Mesendoderm (in vitro differentiated cells): ENCODE measurements at places on chromosomes 5 and 9.

- peak; percentile 80 for DNase-seq
These were observed 257.6 kb downstream of the NFIB start for GRCh38 chr9:14056316-14056861.

DNA sequence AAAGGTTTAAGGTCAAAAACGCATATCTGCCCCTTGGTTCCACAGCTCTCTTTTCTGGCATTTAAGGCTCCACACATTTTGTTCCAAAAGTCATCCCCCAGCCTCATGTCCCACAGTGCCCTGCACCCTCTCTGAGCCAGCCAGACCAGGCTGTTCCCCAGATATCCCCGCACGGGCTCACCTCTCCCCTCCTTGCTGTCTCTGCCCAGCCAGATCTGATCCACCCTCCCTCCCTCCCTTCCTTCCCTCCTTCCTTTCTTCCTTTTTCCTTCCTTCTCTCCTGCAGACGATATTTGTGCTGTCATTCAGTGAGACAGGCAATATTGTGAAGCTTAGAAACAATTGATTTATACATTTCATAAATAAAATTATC is 37.0 kb downstream of the DUSP1 start:
- DNase-seq: no peak

GRCh38 chr9:129910628-129911567 is 75.6 kb downstream of the USP20 start:
- DNase-seq: no peak

DNA sequence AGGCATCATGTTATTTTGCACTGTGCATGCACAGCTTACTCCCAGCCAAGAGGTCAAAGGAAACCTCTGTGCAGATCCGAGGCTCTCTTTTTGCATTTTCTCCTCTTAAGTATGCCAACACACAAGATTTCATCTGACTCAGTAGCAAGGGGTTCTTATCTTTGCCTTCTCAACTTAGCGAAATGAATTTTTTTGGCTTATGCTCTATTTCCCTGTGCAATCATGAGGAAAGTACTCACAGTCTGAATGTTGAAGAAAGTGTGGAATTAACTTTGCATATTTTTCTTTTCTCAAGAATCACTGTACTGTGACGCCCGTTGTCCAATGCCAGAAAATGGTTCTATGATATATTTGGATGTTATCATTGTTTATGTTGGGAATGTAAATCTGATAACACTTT is 173.5 kb upstream of the FBXL7 start:
- DNase-seq: no peak

GRCh38 chr5:176525677-176526076 is 11.5 kb downstream of the RNF44 start:
- no peak for DNase-seq

DNA sequence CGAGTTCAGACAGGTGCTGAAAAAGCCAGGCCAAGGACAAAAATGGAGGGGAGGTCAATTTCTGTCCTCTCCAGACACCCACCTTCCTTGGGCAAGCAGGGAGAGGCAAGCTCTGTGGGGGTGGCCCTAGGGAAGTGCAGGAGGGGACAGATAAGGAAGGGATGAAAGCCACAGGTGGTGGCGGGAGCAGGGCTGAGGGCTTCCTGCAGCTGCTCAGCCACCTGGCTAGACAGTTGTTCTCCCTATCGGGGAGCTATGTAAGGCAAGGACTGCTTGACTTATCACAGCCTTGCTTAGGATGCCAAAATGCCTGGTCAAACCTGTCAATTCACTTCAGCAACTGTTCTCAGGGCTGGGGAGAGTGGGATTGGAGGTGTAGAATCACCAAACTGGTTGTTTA is 266.1 kb downstream of the ZSWIM6 start:
- DNase-seq: no peak

DNA sequence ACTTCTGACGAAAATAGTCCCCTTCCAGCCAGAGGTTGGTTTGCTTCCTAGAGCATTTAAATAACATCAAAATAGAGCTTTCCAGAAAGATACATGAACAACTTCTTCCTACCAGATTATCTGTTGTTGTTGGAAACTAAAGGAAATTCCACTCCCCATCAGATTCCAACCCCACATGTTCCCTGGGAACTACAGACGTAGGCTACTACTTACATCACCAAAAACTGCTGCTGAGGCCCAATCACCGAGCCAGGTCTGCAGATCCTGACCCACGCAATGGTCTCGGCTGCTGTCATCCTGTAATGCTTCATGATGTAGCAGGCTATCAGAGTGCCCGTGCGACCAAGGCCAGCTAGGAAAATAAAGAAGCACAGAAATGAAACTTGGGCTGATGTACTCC is 73.4 kb downstream of the HABP4 start:
- DNase-seq: no peak

DNA sequence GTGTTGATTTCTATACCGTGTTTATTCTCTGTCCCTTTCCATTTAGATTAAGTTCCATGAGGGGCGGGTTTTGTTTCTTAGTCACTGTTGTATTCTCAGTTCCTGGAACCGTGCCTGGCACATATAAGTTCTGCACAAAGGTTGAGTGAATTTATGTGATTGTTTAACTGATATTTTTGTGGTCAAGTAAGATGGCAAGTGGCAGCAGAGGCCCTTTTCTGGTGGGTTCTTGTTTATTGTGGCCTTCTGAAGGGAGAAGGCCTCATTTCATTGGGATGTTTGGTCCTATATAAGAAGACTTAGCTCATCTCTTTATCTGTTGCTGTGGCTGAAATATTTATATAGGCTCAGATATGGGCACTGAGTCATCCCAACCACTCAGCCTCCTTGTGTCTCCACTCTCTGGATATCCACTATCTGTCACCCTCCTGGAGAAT is 262.5 kb downstream of the PSAT1 start:
- no peak for DNase-seq

GRCh38 chr9:22052376-22052945 is 43.4 kb upstream of the CDKN2B start:
- no peak for DNase-seq

- no peak for DNase-seq
These were observed 4.5 kb downstream of the GRK6 start for GRCh38 chr5:177430972-177431316.

- DNase-seq: peak; percentile 72
These were observed 76.4 kb downstream of the SNX24 start for GRCh38 chr5:122921826-122922225.

- no peak for DNase-seq
These were observed 56.3 kb downstream of the USP20 start for GRCh38 chr9:129891569-129891968.

- no peak for DNase-seq
These were observed 34.5 kb upstream of the KLF9 start for GRCh38 chr9:70448919-70449318.

- no peak for DNase-seq
These were observed 143.8 kb downstream of the MAST4 start for GRCh38 chr5:66739951-66740350.

GRCh38 chr5:9538504-9538903 is 7.4 kb downstream of the SEMA5A start:
- no peak for DNase-seq

DNA sequence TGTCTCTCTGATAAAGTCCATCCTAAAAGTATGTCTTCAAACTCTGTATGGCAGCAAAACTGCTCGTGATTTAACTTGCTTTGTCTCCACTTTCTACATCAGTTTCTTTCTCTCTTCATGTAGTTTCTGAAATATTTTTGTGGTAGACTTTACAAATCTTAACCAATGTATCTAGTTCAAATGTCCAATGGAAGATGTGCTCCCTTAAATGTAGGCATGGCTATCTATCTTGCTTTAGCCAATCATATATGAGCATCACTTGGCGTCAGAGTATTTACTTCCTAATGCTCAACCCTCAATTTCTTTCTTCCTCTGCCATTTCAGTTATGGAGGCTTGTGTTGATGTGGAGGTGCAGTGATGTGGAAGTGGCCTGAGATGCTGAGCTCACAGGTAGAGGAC is 206.1 kb upstream of the ZNF608 start:
- DNase-seq: no peak

- no peak for DNase-seq
These were observed 8.8 kb downstream of the LHFPL2 start for GRCh38 chr5:78639791-78640190.

GRCh38 chr9:114025196-114025753 is 52.8 kb downstream of the AMBP start:
- DNase-seq: peak; percentile 55

DNA sequence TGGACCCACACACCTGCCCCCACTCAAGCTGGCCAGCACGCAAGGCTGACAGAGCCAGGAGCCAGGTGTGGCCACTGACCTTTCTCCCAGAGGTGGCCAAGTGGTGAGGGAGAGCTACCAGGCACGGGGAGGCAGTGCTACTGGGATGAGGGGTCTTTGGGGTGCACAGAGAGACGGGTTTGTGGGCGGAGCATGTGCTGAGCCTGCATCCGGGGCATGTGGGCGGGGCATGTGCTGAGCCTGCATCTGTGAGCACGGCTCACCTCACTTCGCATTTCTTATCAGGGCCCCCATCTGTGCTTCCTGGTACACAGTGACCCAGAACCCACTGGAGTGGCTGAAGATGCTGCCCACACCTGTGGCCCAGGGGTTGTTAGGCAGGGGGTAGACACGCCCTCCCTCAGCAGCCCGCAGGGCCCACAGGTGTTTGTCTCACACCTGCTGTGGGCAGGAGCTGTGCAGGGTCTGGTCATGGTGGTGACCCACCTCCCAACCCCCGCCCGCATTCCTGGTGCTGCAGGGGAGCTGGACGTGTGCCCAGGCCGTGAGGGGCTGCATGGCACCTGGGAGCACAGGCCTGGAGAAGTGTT is 21.5 kb downstream of the CCDC187 start:
- no peak for DNase-seq

DNA sequence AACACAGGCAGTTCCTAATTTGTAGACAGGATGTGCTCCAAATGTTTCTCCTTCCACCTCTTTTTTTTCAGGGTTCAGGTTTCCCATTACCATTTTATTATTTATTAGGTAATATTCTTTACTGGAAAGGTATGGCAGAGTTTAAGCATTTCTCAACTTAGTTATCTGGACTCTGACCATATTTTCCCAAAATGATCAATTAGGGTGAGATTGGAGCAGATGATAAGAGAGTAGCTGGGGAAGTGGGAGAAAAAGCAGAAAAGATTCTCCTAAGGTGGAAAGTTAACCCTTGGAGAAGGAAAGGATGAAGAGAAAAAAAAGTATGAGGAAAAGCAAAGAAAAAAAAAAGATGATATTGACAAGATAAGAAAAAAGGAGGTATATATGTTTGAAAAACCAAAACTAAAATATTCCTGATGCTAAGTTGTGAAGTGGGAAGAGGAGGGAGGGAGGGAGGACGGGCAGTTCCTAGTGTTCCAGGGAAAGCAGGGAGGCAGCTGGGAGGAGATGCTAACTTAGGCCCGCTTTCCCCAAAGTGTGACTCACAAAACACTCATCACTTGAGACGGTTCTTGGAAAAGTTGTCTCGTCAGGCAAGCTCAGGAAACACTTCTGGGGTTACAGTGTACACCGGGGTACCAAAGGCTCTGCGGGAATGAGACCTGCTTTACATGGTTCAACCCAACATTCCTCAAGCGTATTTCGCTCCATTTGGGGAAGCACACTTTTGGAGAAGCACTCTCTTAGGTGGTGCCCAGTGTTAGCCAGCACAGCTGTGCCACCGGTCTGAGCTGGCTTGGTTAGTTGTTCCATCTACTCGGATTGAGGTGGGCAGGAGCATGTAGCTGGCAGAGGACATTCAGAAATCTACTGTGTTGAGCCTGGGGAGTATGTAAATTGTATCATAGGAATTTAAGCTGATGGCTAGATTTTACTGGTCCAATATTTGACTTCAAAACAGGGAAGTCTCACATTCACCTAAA is 35.1 kb downstream of the B4GALT1 start:
- no peak for DNase-seq

GRCh38 chr9:8633784-8634183 is 834.2 kb upstream of the DMAC1 start:
- no peak for DNase-seq

DNA sequence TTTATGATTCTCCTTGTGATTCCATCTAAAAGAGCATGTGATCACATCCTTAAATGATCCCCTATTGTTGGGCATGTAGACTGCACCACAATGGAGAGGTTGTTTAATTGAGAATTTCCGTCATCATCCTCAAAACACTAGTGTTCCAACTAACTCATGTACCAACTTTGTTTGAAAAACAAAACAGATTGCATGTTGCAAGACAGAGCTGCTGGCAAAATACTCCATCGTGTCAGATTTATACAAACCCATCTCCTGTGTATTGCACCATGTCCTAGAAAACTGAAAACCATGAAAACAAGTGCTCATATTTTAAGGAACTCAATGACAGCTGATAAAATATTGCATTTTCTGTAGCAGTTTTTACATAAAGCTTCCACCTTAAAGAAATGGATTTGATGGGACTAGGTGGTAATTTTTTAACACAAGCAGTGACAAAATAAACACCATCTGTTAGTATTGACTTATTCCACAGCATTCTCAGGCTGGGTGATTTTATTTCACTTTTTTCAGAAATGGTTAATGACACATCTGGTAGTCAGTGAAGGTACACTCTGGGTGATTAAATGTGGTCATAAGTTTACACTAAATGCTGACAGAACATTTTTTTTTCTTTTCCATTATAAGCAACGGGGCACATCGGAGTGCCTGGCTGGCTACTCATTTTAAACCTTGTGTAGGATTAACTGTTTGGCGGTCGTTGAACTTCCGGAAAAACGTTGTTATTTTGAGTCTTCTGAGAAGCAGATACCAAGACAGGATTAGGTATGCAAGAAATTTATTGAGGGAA is 602.9 kb upstream of the WWC1 start:
- DNase-seq: no peak

DNA sequence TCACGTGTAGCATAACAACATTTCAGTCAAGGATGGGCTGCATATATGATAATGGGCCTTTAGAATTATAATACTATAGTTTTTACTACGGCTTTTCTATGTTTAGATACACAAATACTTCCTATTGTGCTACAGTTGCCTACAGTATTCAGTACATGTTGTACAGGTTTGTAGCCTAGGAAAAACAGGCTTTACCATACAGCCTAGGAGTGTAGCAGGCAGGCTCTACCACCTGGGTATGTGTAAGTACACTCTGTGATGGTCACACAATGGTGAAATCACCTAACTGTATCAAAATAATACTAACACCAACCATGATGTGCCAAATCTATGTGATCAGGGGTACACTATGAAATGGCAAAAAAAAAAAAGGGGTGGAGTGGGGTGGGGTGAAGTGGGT is 372.9 kb downstream of the ARL15 start:
- no peak for DNase-seq

- peak; percentile 48 for DNase-seq
These were observed 761 bp downstream of the REEP2 start for GRCh38 chr5:138439477-138440158.

- no peak for DNase-seq
These were observed 112.9 kb upstream of the ACTBL2 start for GRCh38 chr5:57595523-57595991.

GRCh38 chr5:177336112-177336511 is 15.4 kb downstream of the LMAN2 start:
- DNase-seq: peak; percentile 37

- no peak for DNase-seq
These were observed 3.0 kb downstream of the ADAMTS13 start for GRCh38 chr9:133425049-133425632.

- DNase-seq: peak; percentile 63
These were observed 56.6 kb upstream of the LMNB1 start for GRCh38 chr5:126720369-126720768.
